Stimulated activated CD8-positive, alpha-beta memory T cell treated with anti-CD3 and anti-CD28 coated beads, Interleukin-15, amount 100 ng/mL, for 4 hours (primary cell): ENCODE measurements at places on chromosomes 5 and 9.

- DNase-seq = no peak
Observed at GRCh38 chr9:122322553-122322952, 48.3 kb upstream of the PTGS1 start.

- no peak for DNase-seq
Observed at GRCh38 chr9:91934654-91935053, 15.4 kb downstream of the ROR2 start.

- DNase-seq = no peak
Observed at GRCh38 chr5:176334031-176334770, 27.4 kb downstream of the KIAA1191 start.

DNA sequence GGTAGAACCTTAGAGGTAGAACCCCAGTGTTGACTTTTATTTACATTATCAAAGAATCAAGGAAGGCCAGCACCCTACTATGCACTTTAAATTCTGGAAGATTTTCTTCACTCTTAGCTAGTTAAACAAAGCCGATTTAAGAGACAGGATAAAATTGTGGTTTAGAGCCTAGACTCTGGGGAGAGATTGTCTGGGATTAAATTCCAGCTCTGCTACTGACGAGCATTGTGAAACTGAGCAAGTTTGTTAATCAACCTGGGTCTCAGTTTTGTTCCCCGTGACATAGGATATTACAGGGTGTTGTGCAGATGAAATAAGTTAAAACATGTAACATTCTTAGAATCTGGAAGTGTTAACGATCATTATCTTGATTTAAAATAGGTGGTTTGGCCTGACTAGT lies 83.5 kb downstream of the FEM1C start:
- no peak for DNase-seq

- DNase-seq = no peak
Observed at GRCh38 chr9:95434116-95435073, 82.4 kb downstream of the PTCH1 start.

DNA sequence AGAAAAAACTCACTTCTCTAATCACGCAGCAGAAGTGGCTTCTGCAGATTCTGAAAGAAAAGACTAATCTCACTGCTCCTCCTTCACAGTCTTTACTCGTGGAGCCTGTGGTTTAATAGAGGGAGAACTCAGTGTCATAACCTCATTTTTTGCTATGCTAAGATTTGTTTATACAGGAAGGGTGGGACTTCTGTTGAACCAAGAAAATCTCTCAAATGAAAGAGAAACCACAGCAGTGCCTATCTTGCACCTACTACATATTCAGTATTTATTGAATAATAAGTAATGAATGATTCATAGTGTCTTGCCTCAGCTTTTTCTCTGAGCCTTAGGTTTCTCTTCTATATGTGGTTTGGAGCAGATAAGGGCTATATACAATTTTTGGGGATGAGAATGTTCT lies 136.1 kb upstream of the DMAC1 start:
- no peak for DNase-seq

- DNase-seq = no peak
Observed at GRCh38 chr5:59367791-59368394, 525.6 kb downstream of the PDE4D start.

DNA sequence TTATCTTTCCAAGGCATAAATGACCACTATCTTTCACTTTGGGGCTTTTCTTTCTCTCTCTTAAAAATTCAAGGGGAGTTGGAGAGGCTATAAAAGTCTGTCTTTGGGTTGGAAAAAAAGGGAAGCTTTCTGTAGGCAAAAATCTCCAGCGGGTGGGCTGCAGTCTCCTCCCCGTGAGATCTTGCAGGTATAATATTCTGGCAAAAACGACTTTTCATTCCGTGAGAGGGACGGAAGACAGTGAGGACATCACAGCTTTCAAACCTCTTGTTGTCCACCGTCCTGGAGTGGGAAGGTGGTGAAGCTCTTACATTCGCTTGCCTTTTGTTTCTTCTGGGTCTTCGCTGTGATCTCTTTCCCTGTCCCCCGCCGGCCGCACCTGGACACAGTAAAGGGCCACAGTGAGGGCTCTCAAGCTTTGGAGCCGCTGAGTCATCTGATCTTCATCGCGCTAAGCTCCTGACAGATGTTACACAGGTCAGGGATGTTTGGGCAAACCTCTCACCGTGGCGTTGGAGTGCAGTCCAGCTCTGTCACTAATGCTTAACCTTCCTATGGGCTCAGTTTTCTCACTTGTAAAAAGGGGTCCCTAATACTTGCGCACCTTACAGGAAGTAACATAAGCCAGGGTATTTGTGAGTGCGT lies 61.9 kb upstream of the MEGF10 start:
- DNase-seq = no peak

- DNase-seq = no peak
Observed at GRCh38 chr5:150122158-150122510, 33.5 kb downstream of the PDGFRB start.

GRCh38 chr9:99971410-99971809 lies 65.0 kb downstream of the STX17 start:
- no peak for DNase-seq

GRCh38 chr5:80976985-80977384 lies 16.8 kb downstream of the RASGRF2 start:
- DNase-seq = no peak

DNA sequence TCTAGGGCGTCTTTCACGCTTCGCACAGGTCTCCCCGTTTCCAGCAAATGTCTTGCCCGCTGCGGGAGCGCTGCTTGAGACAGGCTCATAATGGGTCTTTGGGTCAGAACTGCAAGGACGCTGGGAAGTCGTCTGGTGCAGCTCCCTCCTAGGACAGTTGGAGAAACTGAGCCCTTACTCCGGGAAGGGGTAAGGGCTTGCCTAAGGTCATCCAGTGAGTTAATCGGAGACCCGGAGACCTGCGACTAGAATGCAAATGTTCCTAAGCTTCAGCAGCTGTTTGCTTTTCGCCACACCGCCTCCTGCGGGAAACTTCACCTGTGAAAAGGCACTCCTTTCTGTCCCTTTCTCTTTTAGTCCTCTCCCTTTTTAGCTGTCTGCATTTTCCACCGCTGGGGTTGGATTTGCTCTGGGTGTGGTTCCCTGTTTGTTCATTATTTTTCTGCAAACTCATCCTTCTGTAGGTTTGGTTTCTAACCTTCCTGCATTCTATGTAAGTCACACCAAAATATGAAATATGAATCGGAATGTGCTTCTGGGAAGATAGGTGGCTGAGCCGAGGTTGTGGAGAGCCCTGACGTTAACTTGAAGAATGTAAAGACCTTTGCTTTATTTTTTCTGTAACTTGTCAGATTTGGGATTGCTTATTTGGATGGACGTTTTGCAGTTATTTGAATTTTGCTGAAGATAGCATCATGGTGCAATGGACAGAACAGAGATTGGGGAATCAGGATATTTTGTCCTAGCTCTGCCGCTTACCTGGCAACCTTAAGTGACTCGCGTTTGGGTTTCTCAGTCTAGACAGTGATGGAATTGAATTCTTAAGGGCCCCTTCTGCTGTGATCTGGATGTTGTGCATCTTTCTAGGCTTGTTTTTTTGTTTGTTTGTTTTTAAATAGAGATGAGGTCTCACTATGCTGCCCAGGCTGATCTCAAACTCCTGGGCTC lies 909 bp downstream of the SLC36A1 start:
- no peak for DNase-seq

DNA sequence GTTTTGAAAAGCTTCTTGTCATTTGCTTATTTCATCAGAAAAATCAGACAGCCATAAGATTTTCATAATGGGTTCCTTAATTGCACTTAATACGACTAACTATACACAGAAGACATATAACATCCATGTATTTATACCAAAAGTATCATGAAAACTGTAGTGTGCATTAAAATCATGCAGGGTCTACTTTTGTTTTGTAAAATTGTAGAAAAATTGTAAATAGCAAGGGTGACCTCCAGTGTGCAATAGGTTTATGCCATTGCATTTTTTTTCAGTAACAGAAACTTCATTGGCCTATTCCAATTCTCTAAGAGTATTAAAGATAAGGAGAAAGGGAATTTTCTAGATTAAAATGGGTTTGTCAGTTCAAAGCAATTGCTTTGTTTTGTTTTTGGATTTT lies 307.6 kb downstream of the KIAA0825 start:
- no peak for DNase-seq

DNA sequence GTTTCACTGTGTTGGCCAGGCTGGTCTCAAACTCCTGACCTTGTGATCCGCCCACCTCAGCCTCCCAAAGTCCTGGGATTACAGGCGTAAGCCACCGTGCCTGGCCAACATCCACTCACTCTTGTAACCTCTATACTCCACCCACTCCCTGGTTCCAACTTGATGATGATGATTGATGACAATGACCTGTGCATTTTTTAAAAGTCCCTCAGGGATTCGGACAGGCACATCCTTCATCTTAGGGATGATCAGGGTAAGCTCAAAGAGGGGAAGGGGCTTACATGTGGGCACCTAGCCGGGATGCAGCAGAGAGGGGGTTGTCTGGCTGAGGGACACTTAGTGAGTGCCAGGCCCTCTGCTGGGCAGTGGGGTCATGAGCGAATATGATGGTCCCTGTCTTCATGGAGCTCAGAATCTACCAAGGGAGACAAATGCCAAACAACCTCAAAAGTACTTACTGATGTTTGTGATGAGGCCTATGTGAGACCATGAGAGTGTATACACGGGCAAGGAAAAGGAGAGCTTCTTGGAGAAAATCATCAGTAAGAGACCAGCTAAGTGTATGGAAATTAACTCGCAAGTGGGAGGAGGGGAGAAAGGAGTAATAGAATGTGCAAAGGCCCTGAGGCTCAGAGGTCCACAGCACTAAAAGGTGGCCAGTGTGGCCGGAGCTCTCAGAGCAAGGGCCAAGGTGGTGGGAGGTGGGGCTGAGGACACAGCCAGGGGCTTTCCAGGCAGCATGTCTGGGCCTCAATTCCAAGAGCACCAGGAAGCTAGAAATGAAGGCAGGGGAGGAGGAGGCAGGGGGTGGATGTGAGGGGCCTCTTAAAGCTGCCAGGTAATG lies 27.4 kb downstream of the LHX2 start:
- no peak for DNase-seq

DNA sequence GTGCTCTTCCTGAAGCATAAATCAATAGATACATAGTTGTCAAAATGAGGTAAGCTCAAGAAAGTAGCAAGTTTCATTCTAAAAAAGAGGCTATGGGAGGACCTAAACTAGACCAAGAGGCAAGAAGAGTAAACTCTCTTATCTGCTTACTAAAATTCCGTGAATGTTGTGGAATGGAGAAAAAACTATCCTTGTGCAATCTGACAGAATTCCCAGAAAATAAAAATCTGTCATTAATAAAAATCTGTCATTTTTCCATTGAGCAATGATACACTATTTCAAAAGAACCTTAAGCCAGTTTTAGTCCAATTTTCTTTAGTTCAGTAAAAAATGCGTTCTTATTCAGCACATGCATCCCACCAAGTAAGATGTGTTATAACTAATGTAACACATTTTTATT lies 15.9 kb upstream of the FANCC start:
- DNase-seq = no peak

DNA sequence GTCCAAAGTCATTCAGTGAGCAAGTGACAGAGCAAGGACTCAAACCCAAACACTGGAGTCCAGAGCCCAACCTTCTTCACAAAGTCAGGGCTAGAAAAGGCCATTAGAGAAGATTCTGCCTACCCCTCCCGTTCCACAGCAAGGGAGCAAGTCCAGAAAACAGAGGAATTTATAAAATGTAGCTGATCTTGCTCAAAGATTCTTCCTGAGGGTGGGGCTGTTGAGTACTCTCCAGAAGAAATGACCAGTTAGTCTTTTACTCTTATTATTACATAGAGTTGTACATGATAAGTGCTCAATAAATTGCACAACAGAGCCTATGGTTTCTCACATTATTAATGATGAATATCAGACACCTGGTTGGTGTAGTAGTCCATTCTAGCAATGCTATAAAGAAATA lies 39.3 kb upstream of the HMHB1 start:
- DNase-seq = no peak

DNA sequence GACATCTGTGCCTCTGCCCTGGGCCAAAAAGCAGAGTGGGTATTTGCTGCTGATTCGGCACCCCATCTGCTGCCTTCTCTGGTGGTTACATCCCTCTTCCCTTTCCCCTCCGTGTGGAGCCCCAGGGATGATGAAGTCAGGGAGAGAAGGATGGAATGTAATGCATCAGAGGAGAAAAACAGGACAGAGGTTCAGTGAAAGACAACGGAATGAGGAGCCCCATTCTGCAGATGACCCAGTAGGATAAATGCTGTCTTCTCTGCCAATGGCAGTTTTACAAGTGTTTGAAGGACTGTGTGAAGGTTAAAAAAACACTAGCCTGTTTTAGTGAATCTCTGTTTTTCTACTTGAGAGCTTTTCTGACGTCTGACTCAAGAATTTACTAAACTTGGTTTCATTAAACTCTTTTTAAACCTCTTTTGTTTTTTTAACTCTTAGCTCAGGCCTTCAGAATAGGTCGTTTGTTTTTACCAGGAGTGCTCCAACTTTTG lies 86.3 kb downstream of the NLN start:
- no peak for DNase-seq

DNA sequence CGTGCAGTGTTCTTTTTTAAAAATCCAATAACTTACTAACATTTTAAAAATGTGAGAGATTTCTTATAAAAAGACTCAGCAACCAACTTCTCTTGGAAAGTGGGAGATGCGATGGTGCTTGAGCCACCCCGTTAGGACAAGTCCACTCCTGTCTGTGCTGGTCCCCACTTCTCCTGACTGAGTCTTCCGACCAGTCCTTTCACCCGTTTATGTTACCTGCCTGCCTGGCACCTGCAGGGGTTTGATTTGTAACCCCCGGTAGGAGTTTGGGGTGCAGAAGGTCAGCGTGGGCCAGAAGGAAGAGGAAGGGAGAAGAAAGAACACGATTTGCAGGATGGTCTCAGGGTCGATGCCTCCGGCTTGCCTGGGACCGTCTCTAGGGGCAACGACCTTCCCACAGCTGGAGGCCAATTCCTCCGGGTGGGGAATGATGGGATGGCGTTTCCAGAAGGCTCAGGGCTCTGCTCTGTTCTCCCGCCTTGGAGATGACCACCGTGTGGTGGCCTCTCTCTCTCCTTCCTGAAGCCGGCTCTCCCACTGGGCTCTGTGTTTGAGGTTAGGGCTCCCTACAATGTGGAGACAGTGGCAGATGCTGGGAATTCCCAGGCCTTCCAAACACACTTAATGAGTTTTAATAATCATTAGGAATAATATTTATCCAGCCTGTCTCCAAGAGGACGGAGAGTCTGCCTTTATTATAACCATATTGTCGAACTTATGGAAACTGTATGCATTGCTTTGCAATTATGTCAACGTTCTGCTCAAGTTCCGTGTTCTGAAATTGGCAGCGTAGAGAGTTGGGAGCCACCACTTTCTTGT lies 14.8 kb downstream of the COL27A1 start:
- no peak for DNase-seq

GRCh38 chr9:128495296-128495695 lies 9.2 kb upstream of the GLE1 start:
- no peak for DNase-seq

- no peak for DNase-seq
Observed at GRCh38 chr9:136551401-136552116, 5.7 kb upstream of the NOTCH1 start.

- no peak for DNase-seq
Observed at GRCh38 chr5:127320032-127320965, 29.7 kb downstream of the MEGF10 start.
